Right forelimb (tissue), 1 donor: ENCODE measurements at places on chromosomes 3 and 15.

- DNase-seq: no peak
These were observed 13.7 kb upstream of the U2SURP start for GRCh38 chr3:142987707-142988106.

DNA sequence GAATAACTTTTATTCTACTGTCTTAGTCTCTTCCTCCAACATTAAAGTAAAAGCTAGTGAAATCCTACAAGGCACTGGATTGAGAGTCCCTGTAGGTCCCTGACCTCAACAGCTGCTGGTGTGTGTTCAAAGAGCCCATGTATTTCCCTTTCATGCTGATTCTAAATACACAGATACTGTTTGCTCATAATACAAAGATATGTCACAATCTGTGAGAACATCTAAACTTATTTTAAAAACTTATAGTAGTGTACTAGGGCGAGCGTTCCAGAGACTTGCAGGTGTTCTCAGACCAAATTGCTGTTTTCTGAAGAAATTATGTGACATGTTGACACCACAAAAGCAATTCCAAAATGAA lies 145.9 kb upstream of the LIPC start:
- DNase-seq: no peak

DNA sequence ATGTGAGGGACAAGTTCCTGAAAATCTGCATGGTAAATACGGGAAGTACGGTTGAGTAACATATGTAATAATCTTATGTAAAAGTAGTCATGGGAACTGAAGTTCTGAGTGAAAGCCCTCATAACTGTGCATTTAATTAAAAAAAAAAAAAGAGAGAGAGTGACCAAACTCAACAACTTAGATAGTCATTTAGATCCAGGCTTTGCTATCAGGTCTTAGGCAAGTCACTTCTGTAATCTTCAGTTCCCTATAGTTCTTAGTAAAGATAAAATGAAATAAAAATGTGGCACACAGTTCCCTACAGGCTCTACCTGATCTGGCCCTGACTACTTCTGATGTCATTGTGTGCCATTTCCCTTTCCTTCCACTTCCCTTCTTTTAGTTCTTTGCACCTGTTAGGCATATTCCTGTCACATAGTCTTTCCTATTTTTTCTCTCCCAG lies 15.0 kb downstream of the RNF111 start:
- no peak for DNase-seq

GRCh38 chr3:40317061-40317855 lies 7.8 kb downstream of the EIF1B start:
- DNase-seq: no peak

DNA sequence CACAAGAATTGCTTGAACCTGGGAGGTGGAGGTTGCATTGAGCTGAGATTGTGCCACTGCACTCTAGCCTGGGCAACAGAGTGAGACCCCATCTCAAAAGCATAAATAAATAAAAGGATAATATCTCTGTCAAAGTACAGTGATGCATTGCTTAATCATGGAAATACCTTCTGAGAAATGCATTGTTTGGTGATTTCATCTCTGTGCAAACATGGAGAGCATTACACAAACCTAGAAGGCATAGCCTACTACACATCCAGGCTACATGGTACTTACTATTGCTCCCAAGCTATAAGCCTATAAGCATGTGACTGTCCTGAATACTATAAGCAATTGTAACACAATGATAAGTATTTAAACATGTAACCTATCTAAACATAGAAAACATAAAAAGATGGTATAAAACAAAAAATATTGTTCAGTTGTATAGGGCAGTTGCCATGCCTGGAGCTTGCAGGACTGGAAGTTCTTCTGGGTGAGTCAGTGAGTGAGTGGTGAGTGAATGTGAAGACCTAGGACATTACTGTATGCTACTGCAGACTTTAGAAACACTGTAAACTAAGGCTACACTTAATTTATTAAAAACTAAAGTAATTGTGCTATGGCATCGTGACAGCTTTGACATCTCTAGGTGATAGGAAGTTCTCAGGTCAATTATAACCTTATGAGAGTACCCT lies 93.6 kb upstream of the SNRPN start:
- no peak for DNase-seq

DNA sequence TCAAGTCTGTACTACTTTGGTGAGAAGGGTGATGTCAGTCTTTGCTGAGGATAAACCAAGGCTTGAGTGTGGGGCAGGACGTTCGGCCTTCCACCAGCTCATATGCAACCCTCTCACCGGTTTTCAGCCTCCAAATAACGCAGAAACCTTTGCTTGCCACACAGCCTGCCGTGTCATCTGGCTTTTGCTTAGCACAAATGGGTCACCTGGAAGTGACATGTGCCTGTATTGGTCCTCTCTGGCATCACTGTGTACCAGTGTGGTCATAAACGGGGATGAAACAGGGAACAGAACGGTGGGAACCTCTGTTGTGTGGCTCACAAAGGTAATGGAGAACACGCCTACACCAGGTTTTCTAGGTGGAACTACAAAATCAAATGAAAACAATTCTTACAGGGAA lies 7.1 kb downstream of the POMGNT2 start:
- no peak for DNase-seq

- DNase-seq: no peak
These were observed 61.4 kb upstream of the CLDN18 start for GRCh38 chr3:137948400-137949072.

- peak; percentile 21 for DNase-seq
These were observed 77.3 kb downstream of the CPN2 start for GRCh38 chr3:194273743-194274310.

GRCh38 chr3:81823882-81824395 lies 62.5 kb upstream of the GBE1 start:
- DNase-seq: no peak

- DNase-seq: no peak
These were observed 149.5 kb downstream of the OSBPL10 start for GRCh38 chr3:31831591-31831990.

DNA sequence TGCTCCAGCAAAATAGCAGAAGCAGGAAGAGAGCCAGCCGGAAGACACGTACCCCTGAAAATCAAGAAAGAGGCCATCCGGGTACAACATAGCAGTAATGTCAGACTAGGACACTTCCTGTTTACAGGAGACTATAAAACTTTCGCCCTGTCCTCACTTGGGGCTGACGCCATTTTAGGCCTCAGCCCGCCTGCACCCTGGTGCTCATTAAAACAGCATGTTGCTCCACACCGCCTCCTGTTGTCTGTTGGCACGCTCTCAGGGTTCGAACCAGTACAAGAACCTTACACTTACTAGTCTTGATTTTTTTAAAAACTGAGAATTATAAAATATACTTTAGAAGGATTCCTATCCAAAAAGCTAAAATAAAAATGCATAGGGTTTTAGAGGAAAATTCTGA lies 159.8 kb upstream of the NR2E3 start:
- DNase-seq: no peak

DNA sequence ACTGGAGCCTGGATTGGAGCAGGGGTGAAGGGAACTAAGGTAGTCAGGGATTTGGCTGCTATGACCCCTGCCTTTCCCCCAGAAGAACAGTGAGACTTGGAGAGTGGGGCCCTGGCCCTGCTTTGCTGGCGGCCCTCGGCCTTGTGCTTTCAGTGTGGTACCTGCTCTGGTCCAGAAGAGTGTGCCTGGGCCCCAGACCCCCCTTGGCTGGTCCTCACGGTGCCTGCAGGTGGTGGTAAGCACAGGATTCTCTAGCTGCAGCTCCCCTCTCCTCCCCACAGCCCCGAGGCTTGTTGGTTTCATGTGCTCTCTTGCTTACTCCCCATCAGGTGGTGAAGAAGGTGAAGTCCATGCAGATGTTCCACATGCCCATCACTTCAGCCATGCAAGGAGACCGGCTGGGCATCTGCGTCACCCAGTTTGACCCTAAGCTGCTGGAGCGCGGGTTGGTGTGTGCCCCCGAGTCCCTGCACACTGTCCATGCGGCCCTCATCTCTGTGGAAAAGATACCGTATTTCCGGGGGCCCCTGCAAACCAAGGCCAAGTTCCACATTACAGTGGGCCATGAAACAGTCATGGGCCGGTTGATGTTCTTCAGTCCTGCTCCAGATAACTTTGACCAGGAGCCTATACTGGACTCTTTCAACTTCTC lies 125.7 kb downstream of the DNAJB8 start:
- DNase-seq: no peak

GRCh38 chr3:170278627-170279026 lies 56.4 kb downstream of the PRKCI start:
- no peak for DNase-seq

DNA sequence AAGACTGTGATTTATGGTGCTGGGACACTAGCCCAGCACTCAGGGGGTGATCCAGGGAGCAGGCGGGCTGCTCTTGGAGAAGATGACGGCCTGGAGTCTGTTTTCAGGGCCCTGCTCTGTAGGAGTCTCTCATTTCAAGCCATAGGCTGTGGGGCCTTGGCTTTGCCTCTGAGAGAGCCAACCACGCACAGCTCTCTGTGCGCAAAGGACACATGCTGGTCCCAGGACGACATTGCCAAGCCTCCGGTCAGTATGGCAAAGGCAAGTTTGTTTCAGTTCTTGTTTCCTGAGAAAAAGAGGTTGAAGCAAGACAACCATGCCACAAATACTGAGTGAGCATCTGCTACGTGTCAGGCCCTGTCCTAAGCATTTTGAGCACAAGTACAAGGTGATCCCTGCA lies 197.1 kb downstream of the EPHB1 start:
- DNase-seq: no peak

DNA sequence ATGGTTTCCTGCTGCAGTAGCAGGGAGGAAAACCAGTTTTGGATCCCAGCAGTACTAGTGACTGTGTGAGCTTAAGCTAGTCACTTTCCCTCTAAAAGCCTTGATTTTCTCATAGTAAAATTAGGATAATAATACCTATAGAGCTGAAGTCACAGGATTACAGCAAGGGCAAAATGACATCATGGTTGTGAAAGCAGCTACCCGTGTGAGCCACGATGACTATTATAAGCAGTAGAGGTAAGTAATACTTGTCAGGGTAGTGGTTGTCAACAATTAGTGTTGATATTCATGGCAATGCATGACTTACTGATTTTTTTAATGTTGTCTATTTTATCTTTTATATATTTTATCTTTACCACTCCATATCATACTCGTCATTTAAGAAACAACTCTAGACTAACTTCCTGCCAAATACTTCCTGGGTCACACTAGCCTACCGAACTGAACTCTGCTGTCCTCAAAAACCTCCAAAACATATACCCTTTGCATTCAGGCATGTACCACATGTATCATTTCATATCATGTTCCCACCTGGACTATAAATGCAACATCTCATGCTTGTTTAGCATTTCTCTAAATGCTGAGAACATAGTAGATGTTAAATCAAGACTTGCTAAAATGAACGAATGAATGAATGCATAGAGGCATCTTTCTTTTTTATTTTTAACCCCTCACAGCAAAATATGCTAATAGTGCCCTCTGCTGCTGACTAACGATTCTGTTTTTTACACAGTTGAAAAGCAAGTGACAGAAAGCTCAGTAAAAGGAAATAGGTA lies 172.6 kb downstream of the P3H2 start:
- DNase-seq: no peak

- DNase-seq: no peak
These were observed 369.2 kb upstream of the IL12A start for GRCh38 chr3:159619341-159619885.

DNA sequence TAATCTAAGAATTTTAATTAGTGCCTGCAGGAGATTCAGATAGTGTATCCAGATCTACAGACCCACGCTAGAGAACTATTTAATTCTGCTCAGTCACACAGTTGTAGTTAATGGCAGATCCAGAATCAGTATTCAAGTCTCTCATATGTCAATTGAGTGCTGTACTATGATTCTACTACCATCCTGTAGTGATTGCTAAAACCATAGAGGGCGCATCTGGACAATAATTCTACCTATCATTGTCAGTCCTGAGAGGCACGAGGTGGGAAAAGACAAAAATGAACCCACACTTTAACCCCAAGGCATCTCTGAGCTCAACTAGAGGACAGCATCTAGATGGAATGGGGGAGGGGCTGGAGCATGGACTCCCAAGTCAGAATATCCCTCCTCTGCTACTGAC lies 22.7 kb downstream of the DHX36 start:
- no peak for DNase-seq

- peak; percentile 25 for DNase-seq
These were observed 23.0 kb downstream of the ITGA11 start for GRCh38 chr15:68408971-68409370.

GRCh38 chr15:40313531-40314398 lies 6.0 kb upstream of the PLCB2 start:
- no peak for DNase-seq

- DNase-seq: no peak
These were observed 13.7 kb downstream of the CLDN11 start for GRCh38 chr3:170432416-170432815.

GRCh38 chr3:170949211-170949610 lies 40.8 kb upstream of the EIF5A2 start:
- no peak for DNase-seq

DNA sequence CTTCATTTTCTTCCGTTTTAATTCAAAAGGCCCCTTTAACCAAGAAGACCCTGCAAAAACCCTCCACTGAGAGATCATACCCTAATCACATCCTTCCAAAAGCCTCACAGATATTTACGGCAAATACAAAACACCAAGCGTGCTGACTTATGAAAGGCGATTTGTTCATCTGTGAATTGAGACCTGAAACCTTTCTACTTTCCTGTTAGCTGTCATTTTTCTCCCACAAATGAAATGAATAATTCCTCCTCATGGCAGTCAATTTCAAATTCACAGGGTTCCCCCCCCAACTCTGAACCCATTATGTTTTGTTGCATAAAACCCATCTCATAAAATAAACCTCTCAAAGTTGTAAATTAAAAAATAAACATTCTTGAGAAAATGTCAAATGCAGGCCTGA lies 149.6 kb downstream of the PDZRN3 start:
- DNase-seq: no peak

DNA sequence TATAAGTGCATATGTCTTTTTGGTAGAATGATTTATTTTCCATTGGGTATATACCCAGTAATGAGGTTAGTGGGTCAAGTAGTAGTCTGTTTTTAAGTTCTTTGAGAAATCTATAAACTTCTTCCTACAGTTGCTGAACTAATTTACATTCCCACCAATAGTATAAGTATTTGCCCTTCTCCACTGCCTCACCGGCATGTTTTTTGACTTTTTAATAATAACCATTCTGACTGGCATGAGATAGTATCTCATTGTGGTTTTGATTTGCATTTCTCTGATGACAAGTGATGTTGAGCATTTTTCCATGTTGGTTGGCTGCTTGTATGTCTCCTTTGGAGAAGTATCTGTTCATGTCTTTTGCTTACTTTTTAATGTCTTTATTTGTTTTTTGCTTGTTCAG lies 94.1 kb upstream of the TP63 start:
- no peak for DNase-seq

DNA sequence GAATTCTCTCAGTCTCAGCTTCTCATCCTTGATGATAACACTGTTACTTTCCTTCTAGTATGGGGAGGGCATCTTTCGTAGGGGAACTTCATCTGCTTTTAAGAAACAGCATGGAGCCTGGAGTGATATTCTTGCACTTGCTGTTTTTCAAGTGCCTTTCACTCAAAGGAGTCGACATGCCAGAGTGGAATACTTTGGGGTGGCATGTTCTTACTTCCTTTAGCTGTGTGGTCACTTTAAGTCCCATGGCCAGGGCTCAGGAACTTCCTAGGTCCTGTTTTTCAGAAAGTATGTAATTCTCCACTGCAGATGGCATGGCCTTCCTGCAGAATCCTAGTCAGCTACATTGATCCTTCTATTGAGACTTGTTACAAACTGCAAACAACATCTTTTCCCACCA lies 28.1 kb upstream of the CDCP1 start:
- no peak for DNase-seq

GRCh38 chr3:185729337-185730055 lies 95.3 kb downstream of the IGF2BP2 start:
- DNase-seq: no peak

GRCh38 chr3:187963677-187964385 lies 190.1 kb upstream of the LPP start:
- no peak for DNase-seq
